ENCODE measurements at places on chromosomes 3 and 15.
A peak's percentile ranks its signal among the peaks of the same experiment; 100 is the strongest.

DNA sequence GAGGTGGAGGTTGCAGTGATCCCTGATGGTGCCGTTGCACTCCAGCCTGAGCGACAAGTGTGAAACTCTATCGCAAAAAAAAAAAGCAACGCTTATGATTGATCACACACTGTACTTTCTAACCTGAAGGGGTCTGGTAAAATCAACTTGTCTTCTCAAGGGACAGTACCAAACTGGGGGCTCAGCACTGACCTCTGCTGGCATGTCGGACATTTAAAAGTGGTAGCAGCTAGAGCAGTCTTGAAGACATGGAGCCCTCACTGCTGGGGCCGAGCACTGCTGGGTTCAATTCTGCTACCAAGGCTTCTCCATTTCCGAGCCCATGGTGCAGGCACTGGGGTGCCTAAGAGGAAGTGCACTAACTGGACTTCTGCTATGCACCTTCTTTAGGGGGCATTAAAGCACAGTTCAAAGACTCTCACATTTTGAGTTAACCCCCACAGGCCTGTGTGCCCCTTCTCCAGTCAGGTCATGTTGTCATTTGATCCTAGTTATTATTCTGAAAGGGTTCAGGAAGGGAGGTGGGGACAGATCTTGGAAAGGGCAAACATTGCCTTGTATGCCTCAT lies 26.4 kb upstream of the LAMP3 start:
- DNase-seq, result no peak

DNA sequence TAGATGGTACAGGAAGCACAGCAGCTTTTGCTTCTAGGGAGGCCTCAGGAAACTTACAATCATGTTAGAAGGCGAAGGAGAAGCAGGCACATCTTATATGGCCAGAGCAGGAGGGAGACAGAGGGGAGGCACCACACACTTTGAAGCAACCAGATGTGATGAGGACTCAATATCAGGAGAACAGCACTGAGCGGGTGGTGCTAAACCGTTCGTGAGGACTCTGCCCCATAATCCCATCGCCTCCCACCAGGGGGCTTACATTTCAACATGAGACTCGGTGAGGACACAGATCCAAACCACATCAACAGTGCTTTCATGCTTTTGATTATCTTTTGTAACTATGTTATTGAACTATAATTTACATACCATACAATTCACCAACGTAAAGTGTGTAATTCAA lies 7.6 kb upstream of the TMEM44 start:
- no peak for DNase-seq

DNA sequence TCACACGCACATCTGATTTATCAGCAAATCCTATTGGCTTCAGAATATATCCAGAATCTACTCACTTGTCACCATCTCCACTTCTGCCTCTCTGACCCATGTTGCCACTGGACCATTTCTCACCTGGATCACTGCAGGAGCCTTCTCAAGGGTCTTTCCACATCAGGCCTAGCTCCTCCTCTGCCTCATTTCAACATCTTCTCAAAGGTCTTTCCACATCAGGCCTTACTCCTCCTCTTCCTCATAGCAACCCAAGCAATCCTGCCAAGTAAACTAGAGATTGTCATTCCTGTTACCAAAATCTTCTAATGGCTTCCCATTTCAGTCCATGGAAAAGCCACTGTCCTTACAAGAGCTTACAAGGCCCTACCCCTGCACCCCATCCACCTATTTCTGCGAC lies 18.0 kb upstream of the DUT start:
- DNase-seq, result no peak

GRCh38 chr3:66609660-66610561 lies 109.1 kb upstream of the LRIG1 start:
- DNase-seq, result peak; percentile 5

GRCh38 chr3:123781138-123781537 lies 103.0 kb downstream of the MYLK start:
- DNase-seq, result no peak

GRCh38 chr15:74568594-74568993 lies 27.6 kb downstream of the ARID3B start:
- no peak for DNase-seq

GRCh38 chr3:170780471-170780870 lies 89.5 kb downstream of the RPL22L1 start:
- DNase-seq, result no peak
